ENCODE measurements at places on chromosomes 5 and 9. TPM values are rescaled to one million over a fixed set of nuclear protein-coding genes. Genes with fewer than 3 reads are reported as not detected.

The PPP2CA gene
- 182 TPM for polyA plus RNA-seq

The SPINK1 gene
- not detected for polyA plus RNA-seq

The HNRNPAB gene
- polyA plus RNA-seq = 33.3 TPM

The GABRG2 gene
- polyA plus RNA-seq = not detected

The KIAA0825 gene
- 2.1 TPM for polyA plus RNA-seq

The PIP5K1B gene
- polyA plus RNA-seq = 9.6 TPM

Measured in naive B cell (primary cell).